ENCODE measurements at places on chromosomes 13 and 19.

DNA sequence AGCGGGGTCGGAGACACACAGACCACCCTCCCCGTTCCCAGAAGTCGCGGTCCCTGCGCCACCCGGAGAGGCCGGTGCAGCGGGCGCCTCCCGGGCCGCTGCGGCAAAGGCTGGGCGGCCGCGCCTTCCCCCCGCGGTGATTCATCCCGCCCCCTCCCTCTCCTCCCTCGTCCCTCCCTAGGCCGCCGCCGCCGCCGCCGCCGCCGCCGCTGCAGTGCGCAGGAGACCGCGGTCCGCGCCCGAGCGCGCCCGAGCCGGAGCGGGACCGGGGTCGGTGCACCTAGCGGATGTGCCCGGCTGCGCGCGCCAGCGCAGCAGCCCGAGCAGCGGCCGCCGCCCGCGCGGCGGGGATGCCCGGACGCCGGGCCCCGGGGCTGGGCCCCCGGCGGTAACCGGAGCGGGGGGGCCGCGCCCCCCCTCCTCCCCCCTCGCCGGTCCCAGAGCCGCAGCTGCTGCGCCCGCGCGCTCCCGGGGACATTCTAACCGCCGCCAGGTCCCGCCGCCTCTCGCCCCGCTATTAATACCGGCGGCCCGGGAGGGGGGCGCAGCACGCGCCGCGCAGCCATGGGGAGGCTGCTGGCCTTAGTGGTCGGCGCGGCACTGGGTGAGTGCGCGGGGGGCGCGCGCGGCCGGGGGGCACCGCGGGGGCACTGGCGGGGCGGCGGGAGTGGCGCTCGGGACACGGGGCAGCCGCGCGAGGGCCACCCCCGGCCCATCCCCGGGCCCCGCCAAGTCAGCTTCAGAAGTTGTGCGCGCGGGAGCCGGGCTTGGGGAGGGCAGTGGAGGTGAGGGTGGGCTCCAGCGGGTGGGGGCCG is at the start of gene SCN1B:
TSS of gene SCN1B (plus strand) at position 214 of the 815 bp plus-strand sequence. CDS start at position 565, 351 bp downstream.
- DNase-seq = peak; percentile 91

- DNase-seq = no peak
Observed at GRCh38 chr13:44207476-44207875, 166.1 kb upstream of the SERP2 start.

GRCh38 chr19:13190781-13191540 is 40.8 kb downstream of the IER2 start:
- no peak for DNase-seq

GRCh38 chr13:46343279-46343994 is 43.6 kb downstream of the RUBCNL start:
- no peak for DNase-seq

GRCh38 chr19:1992759-1993260 is 22.7 kb downstream of the BTBD2 start:
- no peak for DNase-seq

DNA sequence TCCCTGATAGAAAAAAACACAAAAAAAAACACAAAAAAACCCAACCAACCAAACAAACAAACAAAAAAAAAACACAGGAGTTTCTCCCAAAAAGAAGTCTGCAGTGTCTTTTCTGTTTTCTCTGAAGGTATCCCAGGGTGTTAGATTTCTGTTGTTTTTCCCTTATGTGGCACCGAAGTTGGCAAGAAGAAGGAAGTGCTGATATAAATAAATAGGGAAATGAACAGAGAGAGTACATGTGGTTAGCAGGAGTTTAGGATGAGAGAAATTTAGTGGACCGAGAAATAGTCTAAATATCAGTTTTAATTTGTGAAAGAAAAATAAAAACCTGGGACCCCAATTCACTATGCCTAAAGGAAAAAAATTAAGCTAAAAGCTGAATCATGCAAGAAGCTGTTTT is 287.0 kb upstream of the SGCG start:
- DNase-seq = no peak

DNA sequence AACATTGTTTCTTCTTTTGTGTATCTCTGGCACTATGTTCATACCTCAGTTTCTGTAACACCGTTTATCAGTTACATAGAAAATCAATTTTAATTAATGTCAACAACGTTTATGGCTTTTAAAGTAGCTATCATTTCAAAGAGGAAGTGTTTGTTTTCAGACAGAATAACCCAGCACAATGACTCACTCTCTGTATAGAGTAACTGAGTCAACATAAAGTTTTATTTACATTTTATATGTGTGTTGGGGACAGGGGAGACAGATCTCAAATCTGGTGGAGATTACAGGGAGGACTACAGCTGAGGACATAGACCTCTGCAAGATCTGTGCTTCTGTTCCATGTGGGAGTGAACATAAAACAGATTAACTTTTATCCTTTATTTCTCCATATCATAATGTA is 2590.1 kb downstream of the PCDH9 start:
- no peak for DNase-seq
